ENCODE measurements at places on chromosomes 1 and 21.

DNA sequence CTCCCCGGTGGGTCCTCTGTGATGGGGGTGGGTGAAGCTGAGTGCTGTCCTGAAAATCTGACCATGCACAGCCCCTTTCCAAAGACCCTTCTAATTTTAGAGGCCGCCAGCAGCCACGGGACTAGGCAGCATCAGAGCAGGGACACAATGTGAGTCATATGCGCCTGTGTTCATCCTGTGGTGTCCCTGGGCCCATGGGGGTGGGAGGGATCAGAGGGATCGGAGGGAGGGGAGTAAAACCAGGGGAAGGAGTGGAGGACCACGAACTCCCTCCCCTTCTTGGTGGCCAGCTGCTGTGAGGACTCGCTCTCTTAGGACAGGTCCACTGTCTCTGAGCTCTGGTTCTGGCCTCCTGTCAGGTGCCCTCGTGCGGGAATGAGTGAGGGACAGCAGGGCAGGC is 61.5 kb downstream of the ADARB1 start:
- DNase-seq: no peak

DNA sequence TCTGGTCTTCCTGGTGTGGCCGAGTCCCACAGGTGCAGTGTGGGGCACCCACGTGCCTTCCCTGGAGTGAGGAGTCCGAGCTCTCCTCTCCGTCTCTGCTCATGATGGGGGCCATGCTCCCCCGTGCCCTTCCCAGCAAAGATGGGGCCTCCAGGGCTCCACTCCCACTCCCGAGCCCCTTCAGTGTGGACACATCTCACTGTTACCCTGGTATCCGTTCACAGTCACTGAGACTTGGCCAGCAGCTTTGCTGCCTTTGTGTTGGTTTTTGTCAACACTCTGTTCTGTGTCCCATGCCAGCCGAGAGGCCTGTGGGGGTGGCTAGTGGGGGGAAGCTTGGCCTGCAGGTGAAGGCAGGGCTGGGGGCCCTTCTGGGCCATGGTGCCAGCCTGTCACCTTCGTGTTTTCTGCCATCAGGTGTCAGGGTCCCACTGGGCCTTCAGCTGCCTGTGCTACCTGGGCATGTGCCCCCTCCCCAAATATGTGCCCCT is 46.9 kb upstream of the POFUT2 start:
- DNase-seq: no peak

DNA sequence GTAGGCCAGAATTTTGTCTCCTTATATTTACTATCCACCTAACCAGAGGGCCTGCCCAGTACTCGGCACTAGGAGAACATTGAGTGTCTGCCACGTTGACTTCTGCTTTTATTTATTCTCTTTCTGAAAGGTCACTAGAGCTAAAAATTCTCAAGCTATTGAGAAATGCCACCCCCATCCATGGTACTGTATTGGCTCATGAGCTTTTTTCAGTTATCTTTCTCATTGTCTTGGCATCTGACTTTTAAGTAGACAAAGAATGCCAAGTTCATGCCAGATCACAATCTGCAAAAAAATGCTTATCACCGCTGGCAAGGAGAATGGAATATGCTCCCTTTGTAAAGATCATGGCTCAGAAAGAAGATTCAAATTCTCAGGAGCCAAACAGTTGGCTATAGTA is 49.8 kb upstream of the MROH9 start:
- DNase-seq: no peak

DNA sequence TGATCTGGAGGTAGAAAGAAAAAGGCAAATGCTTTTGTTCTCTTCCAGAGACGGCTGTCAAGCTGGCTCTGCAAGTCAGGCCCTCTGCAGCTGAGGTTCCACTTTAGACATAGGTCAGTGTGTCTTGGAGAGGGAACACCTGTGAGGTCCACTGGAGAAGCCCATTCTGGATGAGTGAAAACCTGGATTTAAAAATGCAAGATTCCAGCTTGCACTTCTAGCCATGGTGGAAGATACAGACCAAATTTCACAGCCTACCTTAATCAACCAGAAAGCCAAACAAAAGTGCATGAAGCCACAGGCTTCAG is 35.0 kb downstream of the AGPAT3 start:
- no peak for DNase-seq

DNA sequence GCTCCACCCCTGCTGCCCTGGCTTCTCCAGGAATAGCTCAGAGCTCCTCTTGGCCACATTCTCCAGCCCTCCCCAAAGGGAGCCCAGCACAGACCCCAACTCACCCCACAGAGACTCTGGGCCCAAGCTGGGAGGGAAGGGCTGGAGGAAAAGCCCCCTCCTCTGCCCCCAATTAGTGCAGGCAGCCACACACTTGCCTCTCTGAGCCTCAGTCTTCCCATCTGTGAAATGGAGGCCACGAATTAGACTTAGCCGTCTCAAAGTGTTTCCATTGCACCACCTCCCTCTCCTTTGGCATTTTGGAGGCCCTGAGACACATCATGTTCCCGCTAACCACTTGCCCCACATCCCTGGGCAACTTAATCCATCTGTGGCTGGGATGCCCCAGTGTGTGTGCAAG is 108.0 kb downstream of the PAX7 start:
- DNase-seq: no peak

DNA sequence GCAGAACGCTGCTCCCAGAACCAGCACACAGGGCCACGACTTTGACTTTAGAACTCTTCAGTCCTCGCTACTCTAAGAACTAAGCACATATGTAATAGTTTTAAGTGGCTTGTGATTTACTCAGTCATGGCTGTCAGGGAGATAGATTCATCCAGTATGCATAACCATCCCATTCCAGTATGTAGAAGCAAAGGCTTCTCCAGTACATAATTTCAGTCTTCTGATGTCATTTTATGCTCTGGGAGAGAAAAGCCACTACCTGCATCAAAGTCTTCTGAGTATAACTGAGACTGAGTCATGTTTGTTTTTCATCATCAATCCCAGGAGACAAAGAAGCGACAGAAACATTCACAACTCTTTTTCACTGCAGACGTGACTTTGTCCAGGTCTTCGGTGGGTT is 885.7 kb downstream of the PLA2G4A start:
- no peak for DNase-seq

DNA sequence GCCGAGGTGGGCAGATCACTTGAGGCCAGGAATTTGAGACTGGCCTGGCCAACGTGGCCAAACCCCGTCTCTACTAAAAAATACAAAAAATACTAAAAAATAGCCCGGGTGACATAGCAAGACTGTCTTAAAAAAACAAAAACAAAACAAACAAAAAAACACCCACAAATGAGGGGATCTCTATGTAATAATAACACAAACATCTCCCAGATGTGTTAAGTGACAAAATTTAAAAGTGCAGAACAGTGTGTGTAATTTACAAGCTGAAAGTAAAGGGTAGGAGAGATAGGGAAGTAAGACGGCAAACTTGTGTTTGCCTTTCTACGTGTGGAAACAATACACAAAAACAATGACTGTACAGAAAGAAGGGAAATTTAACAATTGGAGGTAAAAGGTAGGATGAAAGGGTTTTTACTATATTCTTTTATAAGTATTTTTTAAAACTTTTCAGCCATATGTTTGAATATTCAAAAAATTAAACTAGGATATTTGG is 36.3 kb downstream of the ARID4B start:
- DNase-seq: no peak

GRCh38 chr21:28423521-28424190 is 569.0 kb downstream of the LTN1 start:
- DNase-seq: no peak

GRCh38 chr1:205936311-205936710 is 6.9 kb downstream of the SLC26A9 start:
- DNase-seq: no peak

DNA sequence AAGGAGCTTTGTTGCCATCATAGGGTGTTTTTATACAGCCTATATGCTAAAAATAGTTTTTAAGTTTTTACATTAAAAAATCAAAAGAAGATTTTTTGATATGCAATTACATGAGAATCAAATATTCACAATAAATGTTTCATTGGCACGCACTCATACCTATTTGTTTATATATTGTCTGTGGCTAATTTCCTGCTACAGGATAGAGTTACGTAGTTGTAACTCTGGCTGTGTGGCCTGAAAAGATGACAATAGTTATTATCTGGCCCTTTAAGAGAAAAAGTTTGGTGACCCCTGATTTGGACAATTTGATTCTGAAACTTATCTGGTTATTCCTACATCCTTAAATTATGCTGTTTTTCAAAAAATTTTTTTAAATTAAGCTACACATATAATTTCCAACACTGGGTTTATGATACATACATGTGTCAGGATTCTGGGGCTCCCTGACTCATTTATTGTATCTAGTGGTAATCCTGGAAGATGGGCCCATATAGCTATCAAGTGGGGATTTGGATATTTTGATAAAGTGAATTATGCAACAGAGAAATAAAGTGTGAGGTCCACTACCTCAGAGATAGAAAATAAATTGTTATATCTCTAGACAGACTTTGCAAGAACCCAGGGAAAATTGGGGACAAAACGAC is 370.2 kb upstream of the LYPLAL1 start:
- DNase-seq: no peak

GRCh38 chr1:84298684-84299535 is 2.6 kb upstream of the SAMD13 start:
- peak; percentile 42 for DNase-seq

DNA sequence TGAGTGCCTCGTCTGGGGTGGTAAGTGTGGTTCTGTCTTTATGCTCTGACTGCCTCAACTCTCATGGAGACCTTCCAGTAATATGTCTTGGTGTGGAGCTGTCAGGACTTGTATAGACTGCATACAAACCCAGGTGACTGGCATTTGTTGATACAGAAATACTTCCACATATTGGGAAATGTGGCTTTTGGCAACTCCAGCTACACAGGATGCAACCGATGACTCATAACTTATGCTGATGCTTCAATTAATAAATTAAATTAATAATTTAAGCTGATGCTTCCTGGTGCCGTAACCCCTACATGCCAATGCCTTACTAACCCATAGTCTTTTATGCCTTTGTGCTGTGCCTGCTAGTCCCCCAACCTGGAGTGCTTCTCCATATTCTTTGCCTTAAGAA is 72.3 kb upstream of the ARTN start:
- DNase-seq: no peak

GRCh38 chr1:216814576-216815259 is 91.5 kb upstream of the ESRRG start:
- DNase-seq: no peak

DNA sequence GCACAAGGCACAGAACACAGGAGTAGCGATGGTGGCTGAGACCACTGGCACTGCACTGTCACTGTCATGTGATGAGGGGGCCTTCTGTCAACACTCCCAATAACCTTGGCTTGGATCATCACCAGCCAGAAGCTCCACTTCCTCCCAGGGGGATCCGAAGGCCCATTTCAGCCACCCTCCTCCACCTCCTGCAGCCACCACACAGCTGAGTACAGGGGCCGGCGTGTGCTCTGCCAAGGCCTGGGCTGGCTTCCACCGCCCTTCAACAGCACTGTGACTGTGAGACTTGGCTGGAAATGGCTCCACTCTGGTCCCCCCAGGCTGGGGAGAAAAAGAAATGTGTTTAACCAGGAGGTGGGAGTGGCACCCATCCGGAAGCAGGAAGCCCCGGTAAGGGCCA is 9.9 kb upstream of the NADK start:
- DNase-seq: no peak

- no peak for DNase-seq
These were observed 62.5 kb downstream of the TBX15 start for GRCh38 chr1:118925651-118926050.

GRCh38 chr1:27297903-27298302 is 24.1 kb upstream of the TMEM222 start:
- DNase-seq: no peak

- no peak for DNase-seq
These were observed 50.5 kb downstream of the MORN1 start for GRCh38 chr1:2340918-2341254.

GRCh38 chr1:94596260-94596659 is 54.7 kb upstream of the F3 start:
- DNase-seq: no peak

- DNase-seq: no peak
These were observed 18.0 kb upstream of the TRIM17 start for GRCh38 chr1:228434689-228435088.
